ENCODE measurements at places on chromosomes 12 and 14.

DNA sequence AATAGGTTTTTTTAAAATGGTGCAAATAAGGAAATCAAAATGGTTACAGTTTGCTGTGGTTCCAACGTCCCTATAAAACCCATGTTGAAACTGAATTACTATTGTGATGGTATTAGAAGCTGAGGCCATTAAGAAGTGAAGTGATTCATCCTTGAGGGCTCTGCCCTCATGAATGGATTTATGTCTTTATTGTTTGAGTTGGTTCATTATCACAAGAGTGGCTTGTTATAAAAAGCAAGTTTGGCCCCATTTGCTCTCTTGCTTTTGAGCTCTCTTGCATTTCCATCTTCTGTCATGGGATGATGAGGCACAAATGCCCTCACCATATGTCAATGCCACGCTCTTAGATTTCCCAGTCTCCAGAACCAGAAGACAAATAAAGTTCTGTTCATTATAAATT, 62.3 kb downstream of the PRKD1 start:
- DNase-seq = no peak

- no peak for DNase-seq
These were observed 15.9 kb upstream of the CLEC4E start for GRCh38 chr12:8556531-8557097.

GRCh38 chr14:68361231-68361630, 431.6 kb downstream of the ZFP36L1 start:
- DNase-seq = no peak

- DNase-seq = no peak
These were observed 42.3 kb downstream of the CPM start for GRCh38 chr12:68890701-68891113.

DNA sequence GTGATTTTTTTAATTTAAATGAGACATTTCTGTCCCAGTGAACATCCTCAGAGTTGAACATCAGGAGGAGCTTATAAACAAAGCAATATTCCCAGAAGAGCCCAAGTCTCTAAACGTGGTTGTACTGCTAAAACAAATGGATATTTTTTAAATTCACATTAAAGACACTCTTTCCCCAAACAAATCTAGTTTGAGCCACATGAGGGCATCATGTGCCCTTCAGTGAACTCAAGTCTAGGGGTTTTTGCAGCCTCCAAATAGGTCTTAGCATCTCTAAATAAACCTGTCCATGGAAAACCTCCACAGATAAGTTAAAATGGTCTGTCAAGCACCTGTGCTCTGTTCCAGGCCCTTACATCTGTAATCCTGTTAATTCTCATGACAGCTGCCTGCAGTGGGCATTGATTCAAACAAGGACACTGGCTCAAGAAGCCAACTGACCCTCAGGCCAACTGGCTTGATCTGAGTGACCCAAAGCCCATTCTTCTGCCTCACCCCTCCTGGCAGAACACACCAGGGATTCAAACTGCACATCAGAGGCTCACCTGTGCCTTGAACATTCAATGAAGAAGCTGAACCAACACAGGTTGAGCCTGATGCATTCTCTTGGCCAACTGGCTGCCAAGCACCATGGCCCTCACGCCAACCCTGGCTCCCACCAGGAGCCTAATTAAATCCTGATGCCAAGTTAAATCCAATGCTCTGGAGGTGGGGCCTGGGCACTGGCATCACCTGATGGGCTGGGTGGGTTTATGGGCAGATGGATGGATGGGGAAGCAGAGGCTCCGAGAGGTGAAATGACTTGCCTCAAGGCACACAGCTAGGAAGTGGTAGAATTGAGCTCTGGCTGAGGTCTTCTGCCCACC, 8.6 kb downstream of the ISCU start:
- DNase-seq = no peak

- DNase-seq = no peak
These were observed 281.5 kb downstream of the CACNA1C start for GRCh38 chr12:2334271-2334670.

- no peak for DNase-seq
These were observed 524.6 kb downstream of the TMEM132D start for GRCh38 chr12:129379076-129379804.
